ENCODE measurements at places on chromosomes 12 and 14.

DNA sequence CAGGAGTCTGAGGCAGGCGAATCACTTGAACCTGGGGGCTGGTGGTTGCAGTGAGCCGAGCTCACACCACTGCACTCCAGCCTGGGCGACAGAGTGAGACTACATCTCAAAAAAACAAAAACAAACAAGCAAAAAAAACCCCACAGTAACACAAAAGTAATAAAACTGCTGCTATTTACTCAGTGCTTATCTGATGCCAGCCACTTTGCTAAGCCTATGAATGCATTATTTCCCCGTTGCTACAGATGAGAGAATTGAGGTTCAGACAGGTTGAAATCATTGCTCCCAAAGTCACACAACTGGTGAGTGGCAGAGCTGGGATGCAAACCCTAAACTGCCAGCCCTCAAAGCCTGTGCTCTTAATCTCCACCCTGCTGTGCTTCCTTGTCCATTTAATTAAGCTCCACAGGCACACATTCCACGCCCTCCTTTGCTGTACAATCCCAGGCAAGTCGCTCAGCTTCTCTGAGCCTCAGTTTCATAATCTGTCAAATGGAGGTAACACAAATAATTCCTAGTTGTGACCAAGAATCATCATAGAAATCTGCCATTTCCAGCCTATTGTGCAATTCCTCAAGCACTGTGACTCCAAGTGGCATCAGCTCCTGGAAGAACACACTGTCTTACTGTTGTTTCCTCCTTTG lies 5.7 kb upstream of the OAS3 start:
- DNase-seq: no peak

- DNase-seq: no peak
These were observed 34.9 kb downstream of the TTC7B start for GRCh38 chr14:90781344-90781761.

DNA sequence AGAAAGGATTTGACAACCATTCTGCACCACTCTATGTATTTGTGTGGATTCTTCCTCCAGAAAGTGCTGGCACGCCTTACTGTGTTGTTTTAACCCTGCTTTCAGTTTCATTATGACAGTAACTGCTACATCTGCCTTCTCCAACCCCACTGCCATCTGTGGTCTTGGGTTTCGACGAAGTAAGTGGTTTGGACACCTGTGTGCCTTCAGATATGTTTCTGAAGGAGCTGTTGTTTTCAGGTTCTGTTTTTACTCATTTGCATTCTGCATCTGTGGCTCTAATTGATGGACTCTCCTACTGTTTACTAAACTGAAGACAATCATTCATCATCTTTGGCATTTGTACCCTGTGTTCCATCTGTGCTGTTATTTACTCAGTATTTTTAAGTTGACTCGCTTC lies 4.1 kb downstream of the TSHR start:
- peak; percentile 91 for DNase-seq

DNA sequence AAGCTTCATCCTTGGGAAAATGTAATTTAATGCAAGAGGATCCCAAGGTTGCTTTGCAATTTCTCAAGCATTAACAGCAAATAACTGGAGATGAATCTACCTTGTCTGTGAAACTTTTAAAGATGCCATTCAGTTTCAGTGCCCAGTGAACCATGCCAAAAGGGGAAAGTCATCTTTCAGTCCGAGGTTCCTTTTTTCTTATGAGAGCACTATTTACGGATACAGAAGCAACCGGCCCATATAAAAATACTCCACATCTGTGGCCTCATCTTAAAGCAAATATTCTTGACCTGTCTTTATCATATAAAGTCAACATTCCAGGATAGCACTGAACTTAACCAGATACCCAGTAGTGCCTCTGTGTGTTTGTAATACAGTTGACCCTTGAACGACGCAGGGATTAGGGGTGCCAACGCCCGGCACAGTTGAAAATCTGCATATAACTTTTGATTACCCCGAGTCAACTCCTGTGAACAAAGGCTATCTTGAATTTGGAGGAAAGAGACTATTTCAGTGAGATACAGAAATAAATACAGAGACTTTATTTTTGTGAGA lies 209.4 kb downstream of the PCNX1 start:
- peak; percentile 25 for DNase-seq

DNA sequence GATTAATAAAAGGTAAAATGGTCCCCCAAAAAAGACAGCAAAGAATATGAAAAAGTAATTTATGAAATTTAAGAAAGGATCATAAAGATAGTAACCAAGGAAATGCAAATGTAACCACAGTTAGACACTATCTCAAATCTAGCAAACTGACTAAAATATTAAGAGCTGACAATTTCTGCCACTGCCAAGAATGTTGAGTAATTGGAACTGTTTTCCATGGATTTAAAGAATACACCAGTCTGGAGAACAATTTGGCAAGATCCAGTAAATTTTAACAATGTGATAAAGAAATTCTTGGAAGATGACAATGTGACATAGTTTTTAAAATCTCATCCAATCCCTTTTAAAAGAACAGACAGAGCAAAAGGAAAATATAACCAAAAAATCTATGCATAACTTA lies 798.0 kb upstream of the MGAT4C start:
- no peak for DNase-seq

Data from GM12878 (cell line).